ENCODE measurements at places on chromosomes 2 and 18.

DNA sequence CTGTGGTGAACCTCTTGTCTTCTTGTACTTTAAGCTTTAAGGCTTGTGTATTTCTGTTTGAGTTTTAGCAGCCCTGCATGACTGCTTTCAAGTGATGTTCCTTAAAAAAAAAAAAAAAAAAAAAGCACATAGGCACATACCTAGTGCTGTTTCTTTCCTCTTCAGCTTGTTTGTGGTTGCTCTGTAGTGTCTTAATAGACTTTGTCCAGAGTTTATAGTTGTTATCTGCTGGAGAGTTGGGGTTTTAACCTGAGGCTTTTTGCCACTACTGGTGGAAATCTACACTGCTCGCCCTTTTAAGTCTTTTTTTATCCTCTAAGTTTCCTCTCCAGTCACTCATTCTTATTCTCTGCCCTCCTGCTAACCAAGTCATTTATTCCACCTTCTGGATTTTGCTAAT is 34.5 kb downstream of the AGFG1 start:
- DNase-seq = no peak

GRCh38 chr2:45241061-45241561 is 231.9 kb upstream of the SIX2 start:
- DNase-seq = no peak

DNA sequence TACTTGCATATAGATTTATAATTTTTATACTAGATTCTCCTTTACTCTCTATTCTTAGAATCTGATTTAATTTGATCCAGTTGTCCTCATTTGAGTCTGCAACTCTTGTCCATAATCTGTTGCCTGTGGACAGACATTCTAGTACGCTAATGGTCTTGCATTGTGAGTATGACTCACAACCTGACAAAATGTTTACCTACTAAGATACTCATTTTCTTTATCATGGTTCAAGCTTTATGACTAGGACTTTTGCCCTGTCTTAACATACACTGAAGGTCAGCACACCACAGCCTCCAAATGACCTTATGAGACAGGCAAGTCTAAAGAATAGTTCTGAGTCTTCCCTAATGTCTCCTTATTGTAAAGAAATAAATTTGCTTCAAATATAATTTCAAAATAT is 142.3 kb upstream of the CDH7 start:
- DNase-seq = no peak

- DNase-seq = peak; percentile 34
These were observed 84.2 kb downstream of the NCKAP5 start for GRCh38 chr2:133484106-133484505.

- no peak for DNase-seq
These were observed 1178.7 kb upstream of the LRRTM1 start for GRCh38 chr2:81483254-81483653.

DNA sequence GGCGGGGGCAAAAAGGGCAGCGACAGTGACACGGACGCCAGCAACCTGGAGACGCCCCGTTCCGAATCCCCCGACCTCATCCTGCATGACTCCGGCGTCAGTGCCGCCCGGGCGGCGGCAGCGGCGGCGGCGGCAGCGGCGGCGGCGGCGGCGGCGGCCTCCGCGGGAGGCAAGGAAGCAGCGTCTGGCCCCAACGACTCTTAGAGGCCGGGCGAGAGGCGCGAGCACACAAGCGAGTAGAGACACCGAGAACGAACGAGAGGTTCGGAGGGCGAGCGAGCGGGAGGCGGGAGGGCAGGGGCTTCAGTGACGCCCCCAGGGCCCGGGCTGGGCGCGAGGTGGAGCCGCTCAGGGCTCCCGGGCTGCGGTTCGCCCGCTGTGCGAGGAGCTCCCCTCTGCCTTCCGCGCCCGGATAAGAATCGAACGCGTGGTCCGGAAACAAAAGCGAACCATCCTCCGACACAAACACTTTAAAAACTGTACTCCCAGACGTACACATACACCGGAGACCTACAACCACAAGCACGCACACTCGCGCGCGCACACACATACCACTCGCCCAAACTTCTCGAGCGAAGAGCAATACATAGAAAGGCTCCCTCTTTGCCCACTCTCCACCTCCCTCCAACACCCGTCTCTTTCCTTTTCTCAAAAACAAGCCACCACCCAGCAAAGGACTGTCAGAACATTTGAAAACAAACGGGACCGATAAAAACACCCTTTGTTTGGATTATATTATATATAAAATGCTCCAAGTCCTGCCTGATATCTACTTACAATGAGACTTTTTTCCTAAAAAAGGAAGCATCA is 2.8 kb downstream of the SP9 start:
- DNase-seq = peak; percentile 54

- DNase-seq = no peak
These were observed 964.7 kb upstream of the ZEB2 start for GRCh38 chr2:145484448-145485097.

GRCh38 chr2:109637749-109638570 is 23.8 kb downstream of the SOWAHC start:
- DNase-seq = no peak

GRCh38 chr2:54438271-54438670 is 17.9 kb upstream of the SPTBN1 start:
- DNase-seq = no peak

GRCh38 chr2:205903549-205904129 is 182.3 kb downstream of the INO80D start:
- no peak for DNase-seq

- DNase-seq = no peak
These were observed 165.6 kb downstream of the MYO1B start for GRCh38 chr2:191410646-191411436.

- no peak for DNase-seq
These were observed 67.1 kb upstream of the CTDP1 start for GRCh38 chr18:79612291-79613108.

DNA sequence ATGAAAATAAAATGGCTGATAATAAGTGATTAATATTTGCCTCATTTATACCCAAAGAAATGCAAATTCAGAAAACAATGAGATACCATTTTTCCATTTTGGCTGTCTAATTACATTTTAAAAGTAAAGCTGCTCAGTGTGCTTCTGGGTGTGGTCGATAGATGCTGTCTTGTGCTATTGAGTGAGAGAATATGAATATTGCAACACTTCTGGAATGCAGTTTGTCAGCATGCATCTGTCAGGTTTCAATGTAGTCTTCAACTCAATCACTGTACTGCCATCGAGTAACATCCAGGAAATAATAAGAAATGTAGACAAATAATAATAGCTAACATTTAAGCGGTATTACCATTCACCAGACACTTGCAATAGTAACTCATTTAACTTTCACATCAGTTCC is 3.9 kb downstream of the IL18R1 start:
- DNase-seq = no peak

DNA sequence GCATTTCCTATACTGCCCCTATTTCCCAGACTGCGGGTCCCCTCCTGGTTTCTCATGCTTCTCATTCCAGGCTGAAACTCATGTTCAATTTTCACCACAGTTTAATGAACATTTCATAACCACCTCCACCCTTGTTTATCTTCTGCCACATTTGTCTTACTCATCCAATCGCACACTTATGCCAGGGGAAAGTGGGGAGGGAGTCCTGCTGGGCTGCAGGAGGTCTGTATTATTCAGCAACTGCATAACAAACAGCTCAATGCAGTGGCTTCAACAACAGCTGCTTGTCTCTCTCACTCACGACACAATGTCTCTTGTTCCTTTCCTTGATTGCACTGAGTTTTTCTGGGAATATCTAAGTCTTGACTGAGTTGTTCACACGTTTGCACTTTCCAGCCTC is 106.0 kb downstream of the ZNF519 start:
- DNase-seq = no peak

DNA sequence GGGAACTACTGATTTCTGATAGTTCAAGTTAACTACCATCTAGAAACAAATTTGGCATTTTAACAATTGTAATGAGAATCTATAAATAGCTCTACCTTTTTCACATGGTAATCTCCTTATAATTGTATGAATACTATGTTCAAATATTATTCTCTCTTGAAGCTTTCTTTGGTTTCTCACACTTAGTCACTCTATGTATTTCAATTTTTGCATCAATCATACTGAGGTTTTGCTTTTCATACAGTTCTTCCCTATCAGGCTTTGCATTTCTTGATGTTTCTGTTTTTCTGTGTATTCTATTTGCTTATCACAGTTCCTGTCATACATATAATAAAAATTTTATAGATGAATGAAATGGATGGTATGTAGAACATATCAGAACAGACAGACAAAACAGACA is 16.0 kb downstream of the VPS54 start:
- no peak for DNase-seq

GRCh38 chr18:3612315-3612714 is 162.3 kb downstream of the TGIF1 start:
- DNase-seq = no peak

GRCh38 chr2:45973426-45973825 is 322.0 kb downstream of the PRKCE start:
- DNase-seq = no peak
